ENCODE measurements at places on chromosomes 7 and 10.

DNA sequence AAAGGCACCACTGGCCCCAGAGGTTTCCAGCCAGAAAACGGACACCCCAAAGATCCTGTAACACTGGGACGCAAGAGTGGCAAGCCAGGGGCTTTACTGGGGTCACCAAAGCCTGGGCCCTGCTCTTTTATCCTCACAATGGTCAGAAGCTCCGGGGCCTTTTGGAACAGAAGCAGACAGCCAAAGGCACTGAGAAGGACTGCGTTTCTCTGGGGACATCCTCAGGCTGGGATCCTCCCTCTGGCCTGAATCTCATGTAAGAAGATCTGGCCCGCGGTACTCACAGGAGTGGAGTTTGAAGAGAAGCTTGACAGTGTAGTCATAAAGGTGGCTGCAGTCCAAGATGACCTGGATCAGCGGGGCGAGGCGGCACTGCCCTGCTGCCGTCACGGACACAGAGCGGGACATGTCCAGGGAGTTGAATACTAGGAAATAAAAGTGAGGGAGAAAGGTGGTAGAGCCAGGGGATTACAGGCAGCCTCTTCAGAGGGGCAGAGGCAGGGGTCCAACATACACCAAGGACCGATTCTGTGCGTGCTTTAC is 81.4 kb downstream of the SPDYE5 start:
- no peak for DNase-seq
- peaks cover 18% of the 10 kb centered on the region for H3K36me3 ChIP-seq
- no peaks in the 10 kb centered on the region for H3K4me1 ChIP-seq

DNA sequence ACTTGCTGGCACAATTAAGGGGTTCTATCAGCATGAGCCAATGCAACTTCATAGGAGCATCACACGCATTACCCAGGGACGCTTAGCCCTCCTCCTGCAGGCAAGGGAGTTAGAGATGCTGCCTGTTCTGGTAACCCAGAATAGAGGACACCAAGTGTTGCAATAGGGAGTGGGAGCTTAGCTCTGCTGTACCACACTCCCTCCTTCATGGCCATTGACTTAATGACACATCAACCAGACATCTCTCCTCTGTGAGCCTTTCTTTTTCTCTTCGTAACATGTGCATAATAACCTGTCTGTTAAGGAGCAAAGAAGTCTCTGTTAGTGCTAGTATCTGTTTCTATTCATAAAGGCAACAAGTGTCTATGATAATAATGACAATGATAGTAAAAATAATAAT is 282.4 kb downstream of the SORCS3 start:
- no peak for DNase-seq
- no peaks in the 10 kb centered on the region for H3K27me3 ChIP-seq
- no peaks in the 10 kb centered on the region for H3K36me3 ChIP-seq
- no peak overlapping the region for H3K27ac ChIP-seq
- H3K4me3 ChIP-seq: no peak overlapping the region
- H3K4me1 ChIP-seq: no peaks in the 10 kb centered on the region

DNA sequence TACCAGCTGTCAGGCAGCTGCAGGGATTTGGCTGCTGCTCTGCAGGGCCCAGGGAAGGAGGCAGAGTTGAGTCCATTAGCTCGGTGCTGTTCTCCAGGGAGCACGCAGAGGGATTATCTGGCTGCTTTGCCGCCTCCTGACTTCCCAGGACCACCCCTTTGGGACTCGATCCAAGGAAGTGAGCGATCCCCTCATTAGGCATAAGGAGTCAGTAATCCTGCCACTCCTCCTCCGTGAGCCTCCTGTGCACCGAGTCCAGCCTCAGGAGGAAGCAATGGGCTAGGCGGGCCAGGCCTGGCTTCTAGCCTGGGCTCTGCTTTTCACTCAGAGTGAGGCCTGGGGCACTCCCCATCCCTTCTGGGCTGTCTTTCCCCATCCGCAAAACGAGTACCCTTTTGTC is 417.9 kb downstream of the RPS24 start:
- H3K4me1 ChIP-seq: peaks cover 6% of the 10 kb centered on the region
- no peak overlapping the region for H3K4me3 ChIP-seq
- H3K27me3 ChIP-seq: no peaks in the 10 kb centered on the region
- no peak overlapping the region for H3K27ac ChIP-seq
- DNase-seq: no peak

- H3K27me3 ChIP-seq: no peaks in the 10 kb centered on the region
- no peak for DNase-seq
- H3K4me3 ChIP-seq: no peak overlapping the region
- H3K36me3 ChIP-seq: peaks cover 35% of the 10 kb centered on the region
- H3K27ac ChIP-seq: no peak overlapping the region
Measured at GRCh38 chr7:155683098-155683497, 38.6 kb downstream of the RBM33 start.

- H3K27me3 ChIP-seq: peaks cover 3% of the 10 kb centered on the region
- H3K27ac ChIP-seq: no peak overlapping the region
- no peaks in the 10 kb centered on the region for H3K4me1 ChIP-seq
- DNase-seq: no peak
Measured at GRCh38 chr10:48649349-48649944, 35.2 kb upstream of the WDFY4 start.

- H3K36me3 ChIP-seq: peaks cover 4% of the 10 kb centered on the region
- H3K27ac ChIP-seq: no peak overlapping the region
- H3K4me3 ChIP-seq: no peak overlapping the region
- no peaks in the 10 kb centered on the region for H3K27me3 ChIP-seq
- DNase-seq: no peak
- peaks cover 18% of the 10 kb centered on the region for H3K4me1 ChIP-seq
Measured at GRCh38 chr10:50592961-50593418, 30.8 kb downstream of the SGMS1 start.

DNA sequence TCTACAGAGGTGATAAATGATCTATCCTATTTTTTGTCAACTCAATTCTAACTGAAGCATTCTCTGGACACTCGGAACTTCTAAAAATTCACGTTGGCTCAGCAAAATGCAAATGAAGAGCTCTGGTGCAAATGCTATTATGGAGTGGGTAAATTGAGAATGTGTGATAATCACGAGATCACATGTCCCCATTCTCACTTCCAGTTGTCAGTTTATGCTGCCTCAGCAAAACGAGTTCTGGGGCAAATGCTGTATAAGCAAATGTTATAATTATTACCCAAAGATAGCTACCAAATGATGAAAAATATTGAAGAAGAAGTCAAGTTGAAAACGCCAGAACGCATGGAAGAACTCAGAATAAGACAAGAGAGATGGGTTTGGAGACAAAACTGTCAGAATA is 29.4 kb downstream of the AKR1B1 start:
- H3K4me1 ChIP-seq: peaks cover 7% of the 10 kb centered on the region
- H3K27me3 ChIP-seq: no peaks in the 10 kb centered on the region
- no peak overlapping the region for H3K27ac ChIP-seq

DNA sequence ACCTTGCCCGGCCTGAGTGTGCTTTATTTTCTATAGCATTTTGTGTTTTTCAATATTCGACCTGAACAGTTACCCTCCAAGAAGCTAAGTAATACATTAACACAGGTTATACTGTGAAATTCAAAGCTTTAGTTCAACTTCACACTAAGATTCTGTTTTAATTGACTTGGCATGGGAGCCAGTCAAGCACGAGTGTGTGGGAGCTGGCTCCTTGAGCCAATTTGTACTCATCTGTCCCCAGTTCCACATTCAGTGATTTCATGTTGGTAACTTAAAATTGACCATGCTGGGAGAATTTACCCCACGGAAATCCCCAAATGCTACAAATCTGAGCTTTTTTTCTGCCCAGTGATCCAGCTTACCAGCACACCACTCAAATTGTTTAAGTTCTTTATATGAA is 20.3 kb downstream of the TSPAN12 start:
- H3K36me3 ChIP-seq: no peaks in the 10 kb centered on the region
- DNase-seq: no peak
- no peak overlapping the region for H3K4me3 ChIP-seq
- no peaks in the 10 kb centered on the region for H3K27me3 ChIP-seq

- no peak overlapping the region for H3K4me3 ChIP-seq
- no peaks in the 10 kb centered on the region for H3K36me3 ChIP-seq
- DNase-seq: no peak
- H3K4me1 ChIP-seq: no peaks in the 10 kb centered on the region
- H3K27me3 ChIP-seq: no peaks in the 10 kb centered on the region
Measured at GRCh38 chr7:133650487-133651300, 397.8 kb downstream of the EXOC4 start.

- no peak for DNase-seq
- no peaks in the 10 kb centered on the region for H3K27me3 ChIP-seq
- no peak overlapping the region for H3K27ac ChIP-seq
- peaks cover 44% of the 10 kb centered on the region for H3K4me1 ChIP-seq
- H3K36me3 ChIP-seq: no peaks in the 10 kb centered on the region
Measured at GRCh38 chr7:30467271-30467670, 11.3 kb downstream of the NOD1 start.

DNA sequence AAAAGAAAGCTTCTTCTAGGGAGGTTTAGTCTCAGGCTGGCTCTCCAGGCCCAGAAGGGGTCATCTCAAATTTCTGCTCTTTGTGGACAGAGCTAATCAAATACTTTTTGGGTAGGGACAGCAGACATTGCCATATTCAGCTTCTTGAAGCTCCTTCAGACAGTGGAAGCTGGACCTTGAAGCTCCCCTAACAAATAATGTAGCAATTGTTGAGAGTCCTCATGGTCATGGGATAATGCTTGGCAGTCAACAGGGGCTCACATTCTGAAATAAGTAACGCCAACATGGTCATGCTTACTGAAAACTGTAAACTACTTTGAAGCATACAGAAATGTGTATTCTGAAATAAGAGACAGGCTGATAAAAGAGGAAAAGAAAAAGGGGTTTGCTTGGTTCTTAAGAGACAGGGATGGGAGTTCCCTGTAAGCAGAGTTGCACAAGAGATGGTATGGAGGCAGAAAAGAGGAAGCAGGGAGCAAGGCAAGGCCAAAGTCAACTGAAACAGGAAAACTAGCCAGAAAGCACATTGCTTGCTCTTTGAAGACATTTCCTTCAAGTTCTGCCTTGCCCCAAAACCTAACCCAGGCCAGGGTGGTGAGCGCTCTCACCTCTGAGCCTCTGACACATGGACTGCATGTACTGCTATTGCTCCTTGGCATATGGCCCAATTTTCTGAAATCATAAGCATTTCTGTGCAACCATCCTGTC is 53.1 kb upstream of the KMT2E start:
- no peak overlapping the region for H3K4me3 ChIP-seq
- H3K4me1 ChIP-seq: no peaks in the 10 kb centered on the region
- H3K27me3 ChIP-seq: no peaks in the 10 kb centered on the region
- no peak overlapping the region for H3K27ac ChIP-seq
- H3K36me3 ChIP-seq: no peaks in the 10 kb centered on the region

GRCh38 chr7:2870471-2870931 is 26.4 kb upstream of the GNA12 start:
- H3K27me3 ChIP-seq: no peaks in the 10 kb centered on the region
- H3K4me1 ChIP-seq: no peaks in the 10 kb centered on the region
- DNase-seq: peak; percentile 84
- no peak overlapping the region for H3K27ac ChIP-seq
- no peak overlapping the region for H3K4me3 ChIP-seq

DNA sequence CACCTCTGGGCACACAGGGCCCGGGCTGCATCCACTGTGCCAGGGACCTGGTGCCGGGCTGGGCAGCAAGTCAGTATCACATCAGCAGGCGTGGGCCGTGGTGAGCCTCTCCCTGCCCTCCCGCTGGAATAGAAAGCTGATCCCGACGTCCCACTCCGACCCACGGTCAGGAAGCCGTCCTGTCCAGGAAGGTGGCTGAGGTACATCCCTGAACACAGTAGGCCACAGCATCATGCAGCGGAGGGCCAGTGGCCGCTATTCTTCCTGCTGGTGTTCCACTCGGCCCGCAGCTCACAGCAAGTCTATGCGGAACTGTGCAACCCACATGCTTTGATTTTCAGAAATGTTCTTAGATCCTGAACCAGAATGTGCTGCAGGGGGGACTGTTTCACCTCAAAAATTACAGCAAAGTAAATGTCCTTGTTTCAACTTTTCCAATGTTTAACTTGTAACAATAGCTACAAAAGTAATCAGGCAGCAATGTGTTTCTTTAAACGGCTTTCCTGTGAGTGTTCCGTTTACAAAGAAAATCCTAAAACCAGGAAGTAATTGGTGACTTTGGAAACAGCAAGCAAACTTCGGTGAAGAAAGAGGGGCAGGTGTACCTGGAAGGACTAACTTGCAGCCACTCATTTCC is 676 bp upstream of the GPR146 start:
- H3K27me3 ChIP-seq: no peaks in the 10 kb centered on the region
- peak overlapping the region; percentile 90 for H3K4me3 ChIP-seq
- DNase-seq: no peak
- no peaks in the 10 kb centered on the region for H3K36me3 ChIP-seq
- H3K4me1 ChIP-seq: peaks cover 38% of the 10 kb centered on the region

DNA sequence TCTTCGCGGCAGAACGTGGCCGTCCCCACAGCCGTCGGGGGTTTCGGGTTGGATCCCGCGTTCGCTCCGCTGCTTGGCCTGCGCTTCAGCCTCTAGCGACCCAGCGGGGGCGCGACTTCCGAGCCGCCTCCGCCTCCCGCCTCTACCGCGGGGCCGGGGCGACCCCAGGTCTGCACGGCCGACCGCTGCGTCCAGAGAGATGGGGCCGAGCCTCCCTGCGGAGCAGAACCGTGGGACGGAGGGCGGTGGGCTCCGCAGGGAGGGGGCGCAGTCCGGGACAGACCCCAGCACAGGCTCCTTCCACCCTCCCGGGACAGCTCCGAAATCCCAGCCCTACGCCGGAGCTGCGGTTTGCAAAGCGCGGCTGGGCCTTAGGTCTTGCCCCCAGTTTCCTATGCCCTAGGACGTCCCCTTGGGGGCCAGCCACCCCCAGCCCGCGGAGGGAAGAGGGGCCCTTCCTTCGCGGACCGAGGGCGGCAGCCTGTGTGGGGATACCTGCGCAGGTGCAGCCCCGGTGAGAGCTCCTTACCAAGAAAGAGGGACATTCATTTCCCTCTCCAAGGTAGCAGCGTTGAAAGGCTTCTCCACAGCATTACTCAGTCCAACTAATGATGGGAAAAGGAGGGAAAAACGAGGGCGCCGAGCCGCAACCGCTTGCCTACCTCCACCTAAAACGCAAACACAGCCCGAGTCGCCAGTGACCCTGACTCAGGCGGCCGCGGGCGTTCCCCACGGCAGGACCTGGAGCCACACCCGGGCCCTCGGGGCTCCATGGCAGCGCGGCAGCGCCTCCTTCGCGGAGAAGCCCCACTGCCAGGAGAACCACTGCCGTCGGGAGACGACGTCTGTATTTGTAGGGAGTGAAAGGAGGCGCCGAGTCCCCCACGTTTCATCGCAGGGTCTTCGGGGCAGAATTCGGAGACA is 115.7 kb downstream of the BMS1 start:
- no peak overlapping the region for H3K4me3 ChIP-seq
- H3K4me1 ChIP-seq: no peaks in the 10 kb centered on the region
- H3K36me3 ChIP-seq: no peaks in the 10 kb centered on the region
- no peak for DNase-seq
- H3K27ac ChIP-seq: no peak overlapping the region

GRCh38 chr10:3192856-3193635 is 20.5 kb upstream of the PITRM1 start:
- no peak for DNase-seq
- peaks cover 7% of the 10 kb centered on the region for H3K4me1 ChIP-seq
- H3K4me3 ChIP-seq: peak overlapping the region; percentile 49
- H3K27ac ChIP-seq: no peak overlapping the region
- H3K27me3 ChIP-seq: no peaks in the 10 kb centered on the region
